Right hindlimb (tissue), 1 donor: ENCODE measurements at places on chromosomes 12 and 14.

- DNase-seq: no peak
These were observed 13.0 kb downstream of the SAMD15 start for GRCh38 chr14:77390188-77390587.

- no peak for DNase-seq
These were observed at the start of gene RTL1 for GRCh38 chr14:100903672-100904185. Gene RTL1 (minus strand): TSS chr14:100903722. CDS start chr14:100884788, 18,934 bp downstream.

- no peak for DNase-seq
These were observed 21.5 kb upstream of the PTPRQ start for GRCh38 chr12:80422550-80422949.

DNA sequence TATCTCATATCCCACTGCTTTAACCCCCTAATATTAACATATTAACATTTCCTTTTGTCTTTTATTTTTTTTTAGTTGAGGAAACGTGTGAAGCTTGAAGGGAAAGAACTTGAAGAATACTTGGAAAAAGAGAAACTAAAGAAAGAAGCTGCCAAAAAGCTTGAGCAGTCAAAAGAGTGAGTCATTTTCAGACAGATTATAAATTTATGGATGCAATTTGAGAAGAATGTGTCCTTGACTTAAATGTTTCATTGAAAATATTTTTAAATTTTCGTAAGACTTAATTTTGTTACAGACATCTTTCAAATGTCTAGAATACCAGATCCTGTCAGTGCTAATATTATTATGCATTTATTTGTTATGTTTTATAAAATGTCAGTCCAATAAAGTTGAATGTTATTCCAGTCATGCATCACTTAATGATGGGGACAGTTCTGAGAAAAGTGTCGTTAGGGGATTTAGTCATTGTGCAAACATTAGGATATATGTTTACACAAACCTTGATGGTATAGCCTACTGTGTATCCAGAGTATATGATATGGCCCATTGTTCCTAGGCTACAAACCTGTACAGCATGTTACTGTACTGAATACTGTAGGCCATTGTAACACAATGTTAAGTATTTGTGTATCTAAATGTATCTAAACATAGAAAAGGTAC is 32.6 kb downstream of the CPSF2 start:
- DNase-seq: no peak

DNA sequence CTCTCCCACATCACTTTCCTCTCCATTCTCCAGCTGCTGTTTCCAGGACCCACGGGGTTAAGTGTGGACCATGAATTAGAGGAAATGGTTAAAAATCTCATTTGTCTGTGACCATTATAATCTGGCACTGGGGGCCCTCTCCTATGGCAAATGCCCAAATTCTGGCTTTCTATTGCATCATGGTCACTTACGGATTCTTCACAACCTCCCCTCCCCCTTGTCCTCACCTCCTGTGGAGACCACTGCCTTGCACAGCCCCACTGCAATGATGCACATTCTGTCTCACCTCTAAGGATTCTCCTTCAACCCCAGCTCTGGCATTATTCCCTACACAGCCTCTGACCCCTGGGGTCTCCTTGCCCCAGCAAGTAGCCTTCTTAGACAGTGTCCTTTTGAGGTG is 18.9 kb downstream of the BCAT1 start:
- no peak for DNase-seq

- no peak for DNase-seq
These were observed 275.0 kb upstream of the G2E3 start for GRCh38 chr14:30283822-30284446.

- DNase-seq: no peak
These were observed 128.0 kb upstream of the OVCH1 start for GRCh38 chr12:29625359-29625953.

DNA sequence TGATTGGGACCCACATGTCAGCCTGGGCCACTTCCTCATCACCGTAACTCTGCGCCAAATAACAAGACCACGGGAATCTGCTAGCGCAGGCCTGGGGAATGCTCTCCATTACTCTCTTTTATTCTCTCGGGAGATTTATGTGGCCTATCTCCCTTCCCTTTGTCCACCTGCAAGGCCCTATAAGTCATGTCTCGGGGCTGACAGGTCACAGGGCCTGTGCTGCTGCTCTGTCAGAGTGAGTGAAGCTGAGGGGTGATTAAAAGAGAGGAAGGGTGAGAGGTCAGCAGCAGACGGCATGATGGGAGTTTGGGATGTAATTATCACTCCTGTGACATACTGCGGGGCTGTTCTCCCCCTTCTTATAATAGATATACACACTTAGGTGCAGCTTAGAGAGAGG is 26.2 kb upstream of the GPATCH2L start:
- no peak for DNase-seq

DNA sequence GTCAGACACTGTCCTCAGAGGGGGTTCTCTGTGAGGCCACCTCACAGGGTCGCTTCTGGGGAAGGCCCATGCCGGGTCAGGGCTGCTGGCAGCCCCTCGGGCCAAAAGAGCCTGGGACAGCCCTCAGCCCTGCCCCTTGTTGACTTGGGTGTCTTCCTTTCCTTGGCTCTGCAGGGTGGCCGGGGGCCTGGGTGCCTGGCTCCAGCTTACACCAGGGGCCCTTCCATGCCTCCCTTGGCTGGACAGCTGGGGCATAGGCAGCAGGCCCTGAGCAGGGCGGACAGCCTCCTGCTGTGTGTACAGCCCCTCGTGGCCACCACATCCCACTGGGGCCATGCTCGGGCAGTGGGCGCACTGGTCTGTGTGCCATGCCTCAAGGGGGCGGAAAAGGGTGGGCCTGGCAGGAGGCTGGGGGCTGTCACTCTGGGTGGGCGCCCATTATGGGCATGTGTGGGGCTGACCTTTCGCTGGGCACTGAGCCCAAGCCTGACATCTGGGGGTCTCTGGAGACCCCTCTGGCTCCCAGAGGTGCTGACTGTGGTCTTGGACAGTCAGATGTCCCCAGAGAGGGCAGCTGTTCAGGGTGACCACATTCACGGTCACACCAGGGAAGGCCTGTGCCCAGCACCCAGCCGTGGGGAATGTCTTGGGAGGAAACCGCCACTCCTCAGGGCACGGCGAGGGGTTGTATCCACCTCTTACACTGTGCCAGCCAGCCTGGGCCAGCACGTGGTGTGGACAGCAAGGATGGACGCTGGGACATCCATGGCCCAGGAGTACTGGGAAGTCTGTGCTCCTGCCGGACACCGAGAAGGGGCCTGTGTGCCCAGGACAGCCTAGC is 313.3 kb downstream of the TMEM121 start:
- no peak for DNase-seq

DNA sequence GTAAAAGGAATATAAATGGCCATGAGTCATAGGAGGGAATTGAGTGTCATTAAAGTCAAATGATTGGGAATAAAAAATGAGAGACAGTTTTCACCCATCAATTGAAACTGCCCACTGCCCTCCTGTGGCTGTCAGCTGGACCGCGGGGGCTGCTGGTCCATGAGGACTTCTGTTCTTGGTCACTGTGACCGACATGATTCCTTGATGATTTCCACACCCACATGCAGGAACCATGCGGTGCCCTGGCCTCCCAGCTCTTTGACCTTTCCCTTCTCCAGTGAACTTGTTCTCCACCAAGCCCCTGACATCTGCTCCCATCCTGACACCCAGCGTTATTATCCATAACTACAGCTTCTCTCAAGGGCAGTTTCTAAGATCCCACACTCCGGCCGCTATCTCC is 48.4 kb downstream of the C12orf75 start:
- DNase-seq: no peak
